ENCODE measurements at places on chromosomes 7 and 10.

DNA sequence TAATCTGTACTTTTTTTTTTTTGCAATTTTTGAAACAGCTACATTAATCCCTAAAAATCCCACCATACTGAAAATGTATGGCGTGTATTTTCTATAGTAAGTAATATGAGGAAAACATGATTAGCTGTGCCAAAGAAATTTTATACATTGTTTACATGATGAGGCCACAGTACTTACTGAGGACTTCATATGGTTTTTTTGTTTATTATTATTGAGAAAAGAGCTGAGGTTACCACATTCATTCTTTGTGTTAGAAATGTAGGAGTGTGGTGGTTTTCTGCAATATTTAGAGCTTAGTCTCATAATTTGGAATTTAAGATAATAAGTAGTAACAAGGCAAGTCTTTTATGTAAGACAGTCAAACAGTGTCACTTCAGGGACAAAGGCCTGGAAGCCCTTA is 45.1 kb downstream of the SLC25A40 start:
- DNase-seq = no peak

GRCh38 chr10:101258179-101258885 is 29.1 kb upstream of the LBX1 start:
- no peak for DNase-seq

DNA sequence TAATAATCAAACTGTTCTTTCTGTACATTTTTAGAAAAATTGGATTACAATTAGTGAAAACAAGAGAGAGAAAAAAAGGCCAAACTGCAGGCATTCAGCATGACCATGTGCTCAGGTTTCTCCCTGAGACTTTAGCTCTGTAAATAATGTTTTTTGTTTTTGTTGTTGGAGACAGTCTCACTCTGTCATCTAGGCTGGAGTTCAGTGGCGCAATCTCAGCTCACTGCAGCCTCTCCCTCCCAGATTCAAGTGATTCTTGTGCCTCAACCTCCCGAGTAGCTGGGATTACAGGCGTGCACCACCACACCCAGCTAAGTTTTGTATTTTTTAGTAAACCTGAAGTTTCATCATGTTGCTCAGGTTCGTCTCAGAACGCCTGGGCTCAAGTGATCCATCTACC is 23.0 kb downstream of the BZW2 start:
- DNase-seq = no peak

- no peak for DNase-seq
Observed at GRCh38 chr10:109173937-109174336, 749.4 kb downstream of the XPNPEP1 start.

DNA sequence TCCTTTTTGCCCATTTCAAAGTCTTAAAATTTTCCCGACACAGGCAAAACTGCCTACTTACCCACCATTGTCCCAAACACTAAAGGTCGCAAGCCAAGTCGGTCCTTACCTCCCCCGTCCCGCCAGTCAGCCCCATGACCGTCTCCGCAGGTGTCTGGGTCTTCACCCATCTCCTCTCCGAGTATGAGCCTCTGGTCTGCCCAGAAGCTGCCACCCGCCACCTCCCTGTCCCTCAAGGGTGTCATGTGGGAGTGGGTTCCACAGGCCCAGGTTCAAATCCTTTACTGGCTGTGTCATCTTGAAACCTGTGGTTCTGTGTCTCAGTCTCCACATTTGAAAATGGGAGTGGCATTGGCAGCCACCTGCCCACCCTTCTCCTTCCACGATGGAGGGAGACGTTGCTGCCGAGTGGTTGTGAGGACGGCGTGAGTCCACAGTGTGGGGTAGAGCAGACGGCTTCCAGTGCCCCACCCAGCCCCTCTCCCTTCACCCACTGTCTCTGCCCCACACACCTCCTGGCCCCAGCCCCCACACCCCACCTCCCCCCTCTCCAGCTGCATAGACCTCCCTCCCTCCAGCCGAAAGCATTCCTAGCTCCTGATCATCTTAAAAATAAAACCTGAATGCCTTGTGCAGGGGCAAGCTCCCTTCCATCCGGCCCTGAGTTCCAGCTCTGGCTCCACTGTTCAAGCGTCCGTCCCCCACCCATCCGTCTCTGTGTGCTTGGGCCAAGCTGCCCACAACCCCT is 35.3 kb downstream of the FOXL3 start:
- DNase-seq = no peak

- no peak for DNase-seq
Observed at GRCh38 chr10:99560277-99561126, 27.8 kb downstream of the NKX2-3 start.

DNA sequence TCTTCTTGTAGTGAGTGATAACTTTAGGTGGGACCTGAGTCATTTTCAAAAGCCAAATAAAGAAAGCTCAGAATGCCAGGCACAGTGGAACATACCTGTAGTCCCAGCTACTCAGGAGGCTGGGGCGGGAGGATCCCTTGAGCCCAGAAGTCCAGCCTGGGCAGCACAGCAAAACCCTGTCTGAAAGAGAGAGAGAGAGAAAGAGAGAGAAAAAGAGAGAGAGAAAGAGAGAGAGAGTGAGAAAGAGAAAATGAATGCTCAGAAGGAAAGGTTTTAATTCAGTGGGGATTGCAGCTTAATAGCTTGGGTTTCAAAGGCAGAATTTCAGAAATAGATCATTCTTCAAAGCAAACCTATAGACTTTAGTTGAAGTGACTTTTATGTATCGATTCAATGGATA is 25.7 kb downstream of the GPNMB start:
- no peak for DNase-seq

DNA sequence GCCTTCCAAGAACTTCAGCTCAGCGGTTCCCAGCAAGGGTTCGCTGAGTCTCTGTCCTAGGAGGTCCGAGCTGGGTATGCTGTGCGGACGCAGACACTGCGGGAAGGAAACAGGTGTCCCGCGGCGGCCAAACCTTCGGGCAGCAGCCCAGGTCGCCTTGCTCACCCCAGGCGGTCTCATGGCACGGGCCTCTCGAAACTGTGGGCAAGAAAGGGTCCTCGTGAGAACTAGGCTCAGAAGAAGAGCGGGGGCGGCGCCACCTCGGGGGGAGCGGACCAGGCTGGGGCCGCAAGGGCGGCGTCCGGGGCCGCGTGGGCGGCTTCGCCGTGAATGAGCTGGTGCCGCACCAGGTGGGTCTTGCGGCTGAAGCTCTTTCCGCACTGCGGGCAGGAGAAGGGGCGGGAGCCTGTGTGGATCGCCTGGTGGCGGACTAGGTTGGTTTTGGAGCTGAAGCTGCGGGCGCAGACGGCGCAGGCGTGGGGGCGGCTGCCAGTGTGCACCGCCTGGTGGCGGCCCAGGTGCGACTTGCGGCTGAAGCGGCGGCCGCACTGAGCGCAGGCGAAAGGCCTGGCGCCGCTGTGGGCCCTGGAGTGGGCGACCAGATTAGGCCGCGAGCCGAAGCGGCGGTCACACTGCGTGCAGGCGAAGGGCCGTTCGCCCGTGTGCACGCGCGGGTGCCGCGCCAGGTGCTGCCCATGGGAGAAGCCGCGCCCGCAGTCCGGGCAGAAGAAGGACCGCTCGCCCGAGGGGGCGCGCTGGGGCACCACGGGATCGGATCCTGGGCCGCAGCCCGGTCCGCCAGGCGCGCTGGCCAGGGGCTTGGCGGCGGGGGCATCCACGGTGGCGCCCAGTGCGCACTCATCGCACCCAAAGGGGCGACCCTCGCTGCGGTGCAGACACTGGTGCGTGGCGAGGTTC is 8.6 kb downstream of the ZNF467 start:
- no peak for DNase-seq

DNA sequence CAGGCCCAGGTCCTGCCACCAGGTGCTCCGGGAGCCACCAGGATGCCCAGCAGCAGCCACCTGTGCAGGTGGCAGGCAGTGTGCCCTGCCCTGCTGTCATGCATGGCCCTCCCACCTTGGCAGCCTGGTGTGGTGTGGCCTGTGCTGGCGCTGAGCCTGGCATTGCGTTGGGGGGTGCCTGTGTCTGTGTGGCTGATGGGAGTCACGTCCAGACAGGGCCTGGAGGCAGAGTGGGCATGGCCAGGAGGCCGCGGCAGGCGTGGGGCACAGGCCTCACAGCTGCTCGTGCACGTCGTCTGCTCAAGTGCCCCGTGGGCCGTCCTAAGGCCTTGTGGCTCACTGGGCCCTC is 8.7 kb downstream of the TTYH3 start:
- no peak for DNase-seq

- no peak for DNase-seq
Observed at GRCh38 chr7:2399848-2400587, 3.4 kb upstream of the CHST12 start.

- no peak for DNase-seq
Observed at GRCh38 chr10:90171014-90171722, 469.8 kb downstream of the KIF20B start.

DNA sequence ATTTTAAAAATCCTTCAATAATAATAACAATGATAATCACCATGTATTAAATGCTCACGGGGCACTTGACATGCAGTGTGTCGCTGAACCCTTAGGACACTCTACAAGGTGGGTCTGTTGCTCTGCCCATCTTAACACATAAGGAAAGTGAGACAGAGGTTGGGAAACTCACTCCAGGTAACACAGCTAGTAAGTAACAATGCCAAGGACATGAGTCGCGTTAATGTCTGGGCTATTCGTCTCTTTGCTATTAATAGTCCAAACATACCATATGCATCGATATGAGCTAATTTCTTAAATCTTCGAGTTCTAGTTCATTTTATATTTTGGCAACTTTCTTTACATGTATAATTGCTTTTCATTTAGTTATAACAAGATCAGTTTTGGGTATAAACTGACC is 79.5 kb downstream of the BEND7 start:
- no peak for DNase-seq

DNA sequence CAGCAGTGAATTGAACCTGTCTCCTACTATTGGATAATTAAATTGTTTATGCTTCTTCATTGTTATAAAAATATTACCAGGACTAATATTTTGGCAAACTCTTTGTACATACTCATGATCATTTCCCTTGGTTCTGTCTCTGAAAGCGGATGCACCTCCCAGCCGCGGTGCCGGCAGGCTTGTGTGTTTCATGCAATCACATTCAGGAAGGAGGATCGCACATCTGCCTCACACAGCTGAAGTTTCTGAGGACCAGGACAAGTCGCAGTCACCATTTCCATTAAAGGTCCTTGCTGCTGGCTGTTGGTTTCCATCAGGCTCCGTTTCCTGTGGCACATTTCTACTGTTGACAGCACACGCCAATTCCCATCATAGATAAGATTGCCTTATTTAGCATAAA is 117.8 kb upstream of the SHH start:
- DNase-seq = no peak

DNA sequence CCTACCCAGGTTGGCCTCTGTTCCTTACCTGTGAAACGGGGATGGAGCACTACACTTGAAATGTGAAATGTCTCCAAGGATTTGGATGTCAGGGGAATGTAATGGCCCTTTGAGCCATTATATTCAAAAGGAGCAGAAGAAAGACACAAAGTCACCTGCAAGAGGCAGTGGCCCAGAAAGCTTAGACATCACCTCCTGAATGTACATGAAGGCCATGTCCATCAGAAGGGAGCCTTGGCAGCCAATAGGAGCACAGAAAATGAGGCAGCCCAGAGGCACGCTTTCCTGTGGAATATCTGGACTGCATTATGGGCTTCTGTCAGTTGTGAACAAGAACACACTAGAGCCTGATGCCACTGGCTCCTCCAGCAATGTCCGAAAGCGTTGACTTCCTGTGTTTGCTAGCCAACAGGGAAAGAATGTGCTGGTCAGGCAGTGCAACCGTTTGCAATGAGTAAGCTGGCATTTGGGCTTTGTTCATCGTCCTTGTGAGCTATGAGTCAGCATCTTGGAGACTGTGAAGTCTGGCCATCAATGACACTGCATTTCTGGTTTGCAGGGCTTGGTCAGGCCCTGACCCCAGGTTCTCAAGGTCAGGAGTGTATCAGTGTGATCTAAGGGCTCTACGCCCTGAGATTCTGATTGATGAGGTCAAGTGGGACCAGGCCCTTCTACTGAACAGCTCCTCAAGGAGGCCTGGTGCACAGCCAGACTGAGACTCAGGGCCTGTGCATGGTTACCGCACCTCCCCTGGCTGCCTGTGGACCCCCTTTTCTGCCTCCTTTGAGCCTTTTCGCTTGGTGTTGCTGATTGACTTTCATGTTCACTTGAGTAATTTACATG is 222.4 kb downstream of the RPS24 start:
- no peak for DNase-seq

- DNase-seq = no peak
Observed at GRCh38 chr7:147173883-147174282, 1057.3 kb downstream of the CNTNAP2 start.

DNA sequence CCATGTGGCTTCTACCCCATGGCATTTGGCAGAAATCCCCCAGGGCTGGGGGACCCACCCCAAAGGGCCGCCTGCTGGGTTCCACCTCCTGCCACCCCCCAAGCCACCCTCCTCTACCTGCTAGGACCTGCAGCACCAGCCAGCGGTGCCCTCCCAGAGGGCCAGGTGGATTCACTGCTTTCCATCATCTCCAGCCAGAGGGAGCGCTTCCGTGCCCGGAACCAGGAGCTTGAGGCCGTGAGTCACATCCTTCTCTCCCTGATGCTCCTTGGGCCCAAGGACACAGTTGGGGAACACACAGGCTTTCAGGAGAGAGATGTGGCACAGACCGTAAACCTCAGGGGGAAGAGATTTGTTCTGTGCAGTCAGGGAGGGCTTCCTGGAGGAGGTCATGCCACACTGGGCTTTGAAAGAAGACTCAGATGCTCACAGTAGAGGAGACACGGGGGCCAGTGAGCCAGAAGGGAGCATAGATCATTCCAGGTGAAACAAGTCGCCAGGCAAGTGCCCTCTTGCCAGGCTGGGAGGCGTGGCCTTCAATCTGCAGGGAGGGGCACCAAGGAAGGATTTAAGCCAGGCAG is 11.5 kb upstream of the SH2B2 start:
- no peak for DNase-seq

DNA sequence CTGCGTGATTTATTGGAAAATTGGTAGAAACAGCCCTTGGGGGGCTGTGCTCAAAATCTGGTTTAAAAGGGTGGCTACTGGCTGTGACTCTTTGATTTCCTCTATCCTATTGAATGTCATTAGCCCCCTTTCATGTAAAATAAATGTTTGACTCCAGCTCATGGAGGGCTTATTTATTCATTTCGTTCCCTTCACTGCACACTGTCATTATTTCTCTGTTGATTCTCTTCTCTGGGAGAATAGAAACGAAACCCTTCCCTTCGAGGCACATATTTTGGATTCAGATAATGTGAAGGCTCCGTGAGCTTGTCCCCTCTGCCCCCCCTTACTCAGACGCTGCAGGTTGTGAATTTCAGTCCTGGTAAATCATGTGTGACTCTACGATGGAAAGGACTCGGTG is 203.9 kb upstream of the GPR26 start:
- DNase-seq = no peak

DNA sequence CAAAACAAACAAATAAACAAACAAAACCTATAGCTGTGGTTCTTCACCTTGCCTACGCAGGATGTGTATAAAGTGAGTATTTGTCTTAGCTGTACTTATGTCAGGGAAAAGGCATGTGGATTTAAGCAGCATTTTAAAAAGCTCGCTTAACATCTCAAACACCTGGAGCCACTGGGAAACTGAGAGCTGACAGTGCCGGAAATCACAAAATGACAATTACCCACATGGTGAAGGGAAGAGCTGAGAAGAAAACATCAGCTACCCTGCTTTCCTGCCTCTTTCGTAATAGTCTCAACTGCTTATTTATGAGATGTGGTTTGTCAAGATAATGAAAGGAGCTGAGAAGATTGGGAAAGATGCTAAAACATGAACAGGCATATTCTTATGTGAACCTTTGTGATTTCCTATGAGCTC is 31.1 kb upstream of the MSMB start:
- no peak for DNase-seq

Data from stimulated activated CD8-positive, alpha-beta memory T cell treated with anti-CD3 and anti-CD28 coated beads, Interleukin-4, amount 100 ng/mL, for 24 hours (primary cell).